ENCODE measurements at places on chromosomes 16 and 17. TPM values are rescaled to one million over a fixed set of nuclear protein-coding genes. Genes with fewer than 3 reads are reported as not detected.

- no peak for DNase-seq
Measured at GRCh38 chr16:81765111-81765919, 13.8 kb upstream of the PLCG2 start.

RAB11FIP4 gene
- 0.03 TPM for total RNA-seq

GRCh38 chr17:51650202-51650601, 389.9 kb downstream of the UTP18 start:
- DNase-seq, result no peak

ITGA2B gene
- not detected for total RNA-seq
